ENCODE measurements at places on chromosomes 2 and 18.

DNA sequence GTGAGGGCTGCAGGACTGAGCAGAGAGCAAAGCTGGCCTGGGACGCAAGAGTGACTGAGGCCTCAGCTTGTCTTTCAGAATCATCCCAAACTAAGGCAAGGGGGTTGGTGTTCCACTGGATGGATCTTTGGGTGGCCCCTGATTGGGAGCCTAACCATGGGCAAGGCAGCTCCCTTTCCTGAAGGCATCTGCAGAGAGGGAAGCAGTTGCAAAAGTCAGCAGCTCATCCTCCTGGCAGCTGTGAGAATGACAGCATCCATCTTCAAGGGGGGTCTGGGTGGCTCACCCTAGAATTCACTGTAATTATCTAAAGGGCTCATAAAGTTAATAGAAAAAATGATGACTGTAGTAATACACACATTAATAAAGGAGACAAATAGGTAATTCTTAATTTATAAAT, 46.5 kb upstream of the RAB31 start:
- no peak for DNase-seq

DNA sequence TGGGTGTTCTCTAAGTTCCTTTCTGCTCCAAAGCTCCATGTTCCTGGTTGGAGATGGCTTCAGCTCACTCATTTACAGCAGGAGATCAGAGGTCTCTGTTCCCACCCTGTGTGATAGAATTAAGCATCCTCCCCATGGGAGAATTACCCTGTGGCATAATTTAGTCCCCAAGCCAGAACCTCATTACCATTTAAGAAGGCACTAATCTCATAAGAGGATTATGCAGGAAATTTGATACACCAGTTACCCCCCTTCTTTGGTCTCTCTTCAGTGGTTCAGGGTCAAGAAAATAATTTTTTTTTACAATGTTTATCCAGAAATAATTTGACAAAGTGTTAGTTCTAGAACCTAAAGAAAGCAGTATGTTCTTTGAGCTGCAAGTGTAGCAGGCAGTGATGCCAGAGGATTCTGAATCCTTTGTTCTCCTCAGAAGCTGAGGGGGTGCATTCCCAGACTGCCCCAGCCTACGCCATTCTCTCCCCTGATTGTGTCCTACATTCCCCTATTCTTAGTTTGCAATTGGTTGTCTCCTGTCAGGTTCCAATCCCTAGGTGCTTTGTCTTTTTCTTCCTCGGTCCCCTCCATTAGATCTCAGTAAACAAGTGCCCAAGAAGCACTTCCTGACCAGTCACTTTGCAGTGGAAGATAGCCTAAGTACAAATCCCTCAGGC, 163.6 kb downstream of the PRKCE start:
- no peak for DNase-seq

GRCh38 chr2:151619337-151619989, 114.8 kb downstream of the NEB start:
- peak; percentile 12 for DNase-seq

DNA sequence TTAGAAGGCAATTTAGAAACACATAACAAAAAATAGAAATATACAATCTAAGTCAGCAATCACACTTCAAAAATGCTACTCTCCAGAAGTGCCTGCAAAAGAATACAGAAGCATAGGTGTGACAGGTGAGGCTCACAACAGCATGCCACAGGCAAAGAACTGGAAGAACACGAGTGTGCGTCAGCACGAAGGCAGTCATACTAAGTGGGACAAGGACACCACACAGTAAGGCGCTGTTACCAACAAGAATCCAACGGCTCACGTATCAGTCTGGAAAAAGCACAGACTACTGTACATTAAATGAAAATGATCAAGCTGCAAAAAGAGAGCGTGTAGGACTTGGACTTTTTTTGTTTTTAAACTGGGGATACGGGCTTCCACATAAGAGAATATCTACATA, 18.7 kb downstream of the HDLBP start:
- no peak for DNase-seq

DNA sequence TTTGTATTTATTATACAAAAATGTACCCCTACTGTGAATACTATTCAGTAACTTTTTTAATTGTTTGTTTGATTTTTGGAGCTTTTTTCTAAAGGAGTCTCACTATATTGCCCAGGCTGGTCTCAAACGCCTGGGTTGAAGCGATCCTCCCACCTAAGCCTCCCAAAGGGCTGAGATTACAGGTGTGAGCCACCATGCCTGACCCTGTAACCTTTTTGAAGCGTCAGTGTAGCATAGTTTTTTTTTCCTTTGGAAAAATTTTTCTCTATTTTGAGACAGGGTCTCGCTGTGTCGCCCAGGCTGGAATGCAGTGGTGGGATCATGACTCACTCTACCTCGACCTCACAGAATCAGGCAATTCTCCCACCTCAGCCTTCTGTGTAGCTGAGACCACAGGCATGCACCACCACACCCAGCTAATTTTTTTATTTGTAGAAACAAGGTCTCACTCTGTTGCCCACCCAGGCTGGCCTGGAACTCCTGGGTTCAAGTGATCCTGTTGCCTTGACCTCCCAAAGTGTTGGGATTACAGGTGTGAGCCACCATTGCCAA, 2.0 kb downstream of the GMCL1 start:
- DNase-seq, result no peak

DNA sequence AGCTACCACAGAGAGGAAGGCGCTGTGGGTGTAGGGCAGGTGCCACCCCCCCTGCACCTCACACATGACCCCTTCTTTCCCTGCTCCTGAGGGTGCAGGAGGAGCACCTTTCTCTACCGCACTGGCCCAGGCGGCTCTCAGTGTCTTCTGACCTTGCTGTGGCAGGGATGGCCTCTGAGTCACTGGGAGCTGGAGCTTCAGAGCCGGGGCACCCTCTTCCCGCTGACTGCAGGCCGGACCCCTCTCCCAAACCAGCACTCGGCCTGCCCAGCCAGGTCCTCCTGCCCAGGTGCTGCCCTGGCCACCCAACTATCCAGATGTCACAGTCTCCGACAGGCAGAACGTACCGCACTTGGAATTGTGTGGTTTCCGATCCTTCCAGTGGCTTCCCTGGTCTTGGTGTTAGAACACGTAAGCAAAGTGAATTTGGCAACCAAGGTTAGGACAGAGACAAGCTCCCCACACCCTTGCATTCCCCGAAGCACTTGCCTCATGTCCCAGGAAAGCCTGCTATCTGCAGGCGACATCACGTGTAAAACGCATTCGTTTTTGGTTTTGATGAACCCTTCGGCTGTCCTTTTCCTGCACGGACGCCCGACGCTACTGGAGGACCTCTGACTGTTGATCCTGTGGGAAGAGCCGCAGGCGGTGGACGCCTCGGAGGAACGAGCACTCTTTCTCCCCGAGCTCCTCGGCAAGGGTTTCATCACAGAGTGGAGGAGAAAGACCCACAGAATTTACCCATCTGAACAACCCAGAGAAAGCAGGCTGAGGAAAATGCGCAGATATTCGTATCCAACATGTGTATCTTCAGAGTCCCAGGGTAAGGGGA, 24.7 kb upstream of the KCNG2 start:
- no peak for DNase-seq

DNA sequence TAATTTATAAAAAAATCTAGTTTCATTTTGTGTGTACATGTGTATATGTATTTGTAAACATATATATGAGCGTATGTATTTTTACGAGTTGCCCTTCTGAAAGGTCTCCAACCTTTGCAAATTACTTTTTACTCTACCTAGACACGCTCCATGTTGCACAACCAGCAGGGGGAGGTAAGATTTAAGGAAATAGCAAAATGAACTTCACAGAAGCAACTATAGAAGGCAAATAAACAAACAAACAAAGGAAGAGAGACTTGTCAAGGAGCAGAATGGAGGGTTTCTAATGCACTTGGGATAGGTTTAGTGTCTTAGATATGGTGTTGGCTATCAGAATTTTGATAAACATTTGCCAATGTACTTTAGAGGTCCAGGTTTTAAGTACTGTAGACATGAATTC, 820.5 kb upstream of the POU3F3 start:
- no peak for DNase-seq

DNA sequence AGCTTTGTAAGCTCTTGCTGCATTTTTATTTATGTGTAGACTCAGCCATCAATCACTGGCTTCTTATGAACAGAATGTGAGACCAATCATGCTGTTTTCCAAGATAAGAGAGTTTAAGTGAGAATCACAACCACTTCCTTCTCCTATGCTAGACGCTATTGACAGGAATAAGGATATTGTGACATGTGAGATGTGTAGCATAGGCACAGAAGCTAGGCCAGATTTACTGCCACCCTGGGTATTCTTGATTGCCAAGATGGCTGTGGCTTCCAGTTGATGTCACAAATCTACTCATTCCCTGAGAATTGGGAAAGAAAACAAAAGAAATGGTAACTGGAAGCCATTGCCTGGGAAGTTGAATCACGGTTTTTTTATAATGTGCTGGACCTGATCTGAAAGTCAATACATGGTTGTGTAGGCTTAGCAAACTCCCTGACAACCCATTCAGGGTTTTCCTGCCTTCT, 49.9 kb downstream of the RAB27B start:
- no peak for DNase-seq

GRCh38 chr2:40450066-40450795, 1.7 kb downstream of the SLC8A1 start:
- no peak for DNase-seq

- no peak for DNase-seq
These were observed 68.8 kb upstream of the TACR1 start for GRCh38 chr2:75268112-75268511.

DNA sequence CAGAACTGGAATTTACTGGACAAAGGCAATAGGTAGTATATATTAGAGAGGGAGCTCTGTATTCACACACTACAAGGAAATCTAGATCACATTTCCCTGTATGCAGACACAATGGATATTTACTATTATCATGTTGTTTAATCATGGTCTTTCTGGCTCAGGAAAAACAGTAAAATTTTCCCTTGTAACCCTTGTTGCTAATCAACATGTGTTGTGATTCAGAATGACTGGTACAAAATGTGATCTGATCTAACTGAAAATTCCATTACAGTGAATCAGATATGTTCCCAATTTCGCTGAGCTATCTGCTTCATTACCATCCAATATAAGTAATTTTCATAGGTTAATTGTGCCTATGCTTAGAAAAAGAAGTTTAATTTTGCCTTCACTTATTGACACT, 1109.7 kb downstream of the LRP1B start:
- DNase-seq, result no peak

GRCh38 chr18:36296650-36297416, 680 bp upstream of the FHOD3 start:
- DNase-seq, result peak; percentile 82

DNA sequence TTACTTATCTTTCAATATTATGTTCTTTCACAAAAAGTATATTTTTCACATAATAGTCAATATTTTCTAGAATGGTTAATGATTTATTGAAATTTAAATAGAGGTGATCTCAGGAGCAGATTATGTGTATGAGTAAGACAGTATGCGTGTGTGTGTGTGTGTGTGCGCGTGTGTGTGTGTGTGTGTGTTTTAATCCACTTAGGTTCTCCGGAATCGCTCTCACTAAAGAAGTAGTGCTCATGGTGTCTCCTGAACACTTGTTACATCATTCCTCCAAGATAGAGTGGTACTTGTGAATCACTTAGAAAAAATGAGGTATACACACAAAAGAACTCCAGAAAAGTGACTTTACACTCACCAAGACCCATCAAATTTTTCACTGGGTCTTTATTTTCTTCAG, 91.0 kb upstream of the KCNH7 start:
- DNase-seq, result no peak

DNA sequence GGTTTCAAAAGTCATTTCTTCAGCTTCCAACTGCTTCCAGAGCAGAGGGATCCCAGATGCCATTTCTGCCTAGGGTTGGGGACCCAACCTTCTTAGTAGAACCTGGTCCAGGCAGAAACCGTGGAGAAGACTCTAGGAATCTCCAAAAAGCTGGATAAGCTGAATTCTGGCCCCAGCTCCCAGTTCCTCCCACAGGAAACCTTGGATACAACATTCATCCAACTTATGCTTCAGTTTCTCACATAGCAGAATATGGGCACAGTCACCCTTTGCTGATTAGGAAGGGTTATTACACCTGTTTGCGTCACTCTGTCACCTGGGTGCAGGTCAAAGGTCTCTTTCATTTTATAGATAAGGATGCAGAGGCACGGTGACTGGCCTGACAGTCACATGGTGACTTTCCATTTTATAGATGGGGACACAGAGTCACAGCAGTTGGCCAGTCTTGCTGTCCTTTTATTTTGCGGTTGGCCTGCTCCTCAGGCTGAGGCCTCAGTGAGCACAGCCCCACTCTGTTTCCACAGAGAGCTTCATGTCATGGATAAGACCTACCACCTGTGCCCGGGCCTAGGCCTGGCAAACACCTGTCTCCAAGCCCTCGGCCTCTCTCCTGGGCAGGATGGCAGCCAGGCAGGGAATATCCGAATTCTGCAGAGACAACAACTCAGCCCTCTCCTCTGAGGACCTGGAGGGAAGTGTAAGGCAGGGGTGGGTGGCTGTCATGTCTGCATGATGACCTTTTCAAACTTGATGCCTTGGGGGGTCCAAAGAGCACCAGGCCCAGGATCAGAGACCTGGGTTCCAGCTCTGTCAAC, 148.8 kb downstream of the SMAD7 start:
- no peak for DNase-seq

GRCh38 chr18:54939361-54939917, 19.8 kb downstream of the CCDC68 start:
- no peak for DNase-seq

DNA sequence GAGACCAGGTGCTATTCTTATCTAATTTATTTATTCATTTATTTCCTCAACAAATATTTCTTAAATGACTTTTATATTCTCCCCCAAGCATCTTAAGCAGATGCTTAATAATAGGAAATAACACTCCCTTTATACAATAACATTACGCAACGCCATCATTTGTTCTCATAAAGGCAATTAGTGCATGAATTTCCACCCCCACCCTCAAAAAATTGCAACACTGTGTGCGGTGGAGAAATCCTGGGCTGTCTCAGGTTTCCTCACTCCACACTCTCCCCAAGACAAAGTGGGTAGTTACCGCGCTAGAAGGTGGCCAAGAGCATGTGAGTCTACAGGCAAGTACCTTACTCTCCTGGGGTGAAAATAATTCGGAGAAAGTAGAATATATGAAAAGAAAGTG, 37.0 kb upstream of the CTDP1 start:
- no peak for DNase-seq

DNA sequence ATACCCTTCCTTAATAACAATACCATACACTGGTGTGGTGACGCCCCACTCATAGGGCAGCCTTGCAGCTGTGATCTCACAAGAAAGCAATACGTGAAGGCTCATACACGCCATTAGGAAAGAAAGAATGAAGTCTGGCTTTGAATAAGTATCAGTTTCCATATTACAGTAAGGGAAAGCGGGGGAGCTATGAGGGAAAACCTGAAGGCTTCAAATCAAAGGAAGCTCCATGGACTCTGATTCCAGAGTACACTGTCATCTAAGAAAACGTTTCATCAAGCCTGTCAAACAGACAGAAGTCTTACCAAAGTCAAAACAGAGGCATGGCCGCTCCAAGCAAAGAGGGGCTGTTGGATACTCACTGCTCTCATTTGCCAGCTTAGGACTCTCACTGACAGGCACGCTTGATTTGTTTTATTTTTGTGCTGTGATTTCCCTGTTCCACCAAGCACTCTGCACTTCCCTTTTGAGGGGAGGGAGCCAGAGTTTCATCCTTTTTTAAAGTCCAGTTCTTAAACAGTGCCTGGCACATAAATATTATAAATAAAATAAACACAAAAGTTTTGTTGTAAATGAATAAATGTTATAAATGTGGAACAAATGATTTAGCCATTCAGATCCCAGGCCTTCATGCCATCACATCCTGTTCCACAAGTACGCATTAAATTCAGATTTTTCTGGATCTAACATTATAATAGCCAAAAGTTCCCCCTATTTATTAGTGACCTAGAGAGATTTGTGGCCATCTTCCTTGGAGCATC, 221.2 kb downstream of the PIEZO2 start:
- DNase-seq, result no peak

- no peak for DNase-seq
These were observed 215.3 kb downstream of the ZFP36L2 start for GRCh38 chr2:43011158-43011491.
